Sigmoid colon (tissue), 7 donors: ENCODE measurements at places on chromosomes 2 and 18. TPM values are rescaled to one million over a fixed set of nuclear protein-coding genes. Genes with fewer than 3 reads are reported as not detected.

The TSPYL6 gene
- not detected for polyA plus RNA-seq

DNA sequence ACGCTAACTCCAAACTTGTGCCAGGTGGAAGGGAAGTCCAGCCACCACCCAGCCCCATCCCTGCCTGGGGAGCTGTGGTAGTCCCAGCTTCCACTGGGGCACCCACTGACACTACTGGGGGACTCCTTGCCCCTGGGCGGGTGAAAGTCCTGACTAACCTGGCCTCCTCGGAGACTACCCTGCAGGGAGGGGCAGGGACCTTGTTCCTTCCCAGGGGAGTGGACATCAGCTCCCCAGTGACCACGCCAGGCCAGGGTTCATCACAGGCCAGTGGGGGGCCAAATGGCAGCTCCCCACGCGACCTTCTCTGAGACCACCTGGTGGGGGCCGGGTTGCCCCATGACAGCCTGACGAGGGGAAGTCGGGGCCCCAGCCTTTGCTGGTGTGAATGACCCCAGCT is 420.0 kb upstream of the SALL3 start:
- no peaks in the 10 kb centered on the region for H3K36me3 ChIP-seq
- no peaks in the 10 kb centered on the region for H3K27me3 ChIP-seq
- no peaks in the 10 kb centered on the region for H3K4me1 ChIP-seq
- no peak for DNase-seq

DNA sequence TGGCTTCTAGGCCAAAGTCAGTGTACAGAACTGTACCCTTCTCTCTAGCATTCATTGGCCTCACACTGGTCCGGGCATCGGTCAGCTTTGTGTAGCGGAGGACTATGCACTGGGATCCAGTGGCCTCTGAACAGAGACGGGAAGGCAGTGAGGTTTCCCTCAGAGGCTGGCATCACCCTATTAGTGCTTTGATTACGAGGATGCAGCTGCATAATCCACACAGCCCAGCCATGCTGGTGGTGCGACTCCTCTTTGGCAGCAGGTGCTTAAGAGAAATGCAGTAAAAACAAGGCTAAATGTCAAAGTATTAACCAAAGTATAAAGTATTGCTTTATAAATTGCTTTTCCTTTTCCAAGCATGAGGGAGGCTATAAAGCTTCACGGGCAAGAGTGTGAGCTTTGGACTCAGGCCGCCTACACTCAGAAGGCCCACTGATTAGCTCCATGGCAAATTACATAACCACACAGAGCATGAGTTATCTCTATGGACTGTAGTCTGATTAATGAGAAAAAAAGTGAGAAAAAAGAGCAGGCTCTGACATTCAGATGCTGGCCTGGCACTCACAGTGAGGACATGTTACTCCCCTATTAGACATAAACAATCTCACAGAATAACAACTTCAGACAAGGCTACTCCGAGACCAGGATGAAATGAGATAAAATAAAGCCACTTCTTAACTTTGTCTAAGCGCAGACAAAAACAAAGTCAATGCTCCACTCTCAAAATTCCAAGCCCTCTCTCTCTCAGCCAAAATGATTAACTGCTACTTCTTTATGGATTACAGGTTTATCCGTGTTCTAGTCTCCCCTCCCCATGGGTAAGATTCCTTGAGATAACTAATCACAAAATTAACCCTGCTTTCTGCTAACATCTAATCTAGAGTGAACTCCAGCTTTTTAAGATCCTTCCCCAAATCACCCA is 6.4 kb upstream of the CRYGC start:
- H3K4me3 ChIP-seq = no peak overlapping the region
- DNase-seq = no peak
- no peak overlapping the region for H3K27ac ChIP-seq
- no peaks in the 10 kb centered on the region for H3K27me3 ChIP-seq
- H3K36me3 ChIP-seq = no peaks in the 10 kb centered on the region

DNA sequence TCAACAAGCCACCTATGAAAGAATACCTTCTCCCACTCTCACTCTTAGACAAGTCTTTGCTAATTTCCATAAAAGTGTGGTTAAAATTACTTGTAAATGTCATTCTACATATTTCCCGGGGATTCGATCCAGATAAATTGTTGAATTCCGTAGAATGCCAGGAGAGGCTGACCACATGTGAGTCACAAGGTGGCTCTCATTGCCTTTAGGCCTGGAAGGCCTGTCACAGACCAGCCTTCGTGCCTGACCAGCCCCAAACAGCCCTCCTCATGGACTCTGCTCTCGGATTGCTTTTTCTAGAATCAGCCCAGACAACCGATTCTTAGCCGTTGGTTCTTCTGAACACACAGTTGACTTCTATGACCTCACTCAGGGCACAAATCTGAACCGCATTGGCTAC is 86.0 kb downstream of the RTN4 start:
- no peak overlapping the region for H3K27ac ChIP-seq
- DNase-seq = no peak
- no peaks in the 10 kb centered on the region for H3K36me3 ChIP-seq
- no peaks in the 10 kb centered on the region for H3K27me3 ChIP-seq

The UPP2 gene
- polyA plus RNA-seq = not detected

GRCh38 chr2:105404736-105405135 is 5.9 kb upstream of the FHL2 start:
- H3K27ac ChIP-seq = no peak overlapping the region
- H3K27me3 ChIP-seq = no peaks in the 10 kb centered on the region
- no peak for DNase-seq
- H3K36me3 ChIP-seq = no peaks in the 10 kb centered on the region
- no peak overlapping the region for H3K4me3 ChIP-seq
- H3K4me1 ChIP-seq = peaks cover 11% of the 10 kb centered on the region

GRCh38 chr2:63786471-63786870 is 55.2 kb upstream of the UGP2 start:
- no peak overlapping the region for H3K27ac ChIP-seq
- no peak for DNase-seq
- H3K4me3 ChIP-seq = no peak overlapping the region
- H3K4me1 ChIP-seq = no peaks in the 10 kb centered on the region
- no peaks in the 10 kb centered on the region for H3K36me3 ChIP-seq

DNA sequence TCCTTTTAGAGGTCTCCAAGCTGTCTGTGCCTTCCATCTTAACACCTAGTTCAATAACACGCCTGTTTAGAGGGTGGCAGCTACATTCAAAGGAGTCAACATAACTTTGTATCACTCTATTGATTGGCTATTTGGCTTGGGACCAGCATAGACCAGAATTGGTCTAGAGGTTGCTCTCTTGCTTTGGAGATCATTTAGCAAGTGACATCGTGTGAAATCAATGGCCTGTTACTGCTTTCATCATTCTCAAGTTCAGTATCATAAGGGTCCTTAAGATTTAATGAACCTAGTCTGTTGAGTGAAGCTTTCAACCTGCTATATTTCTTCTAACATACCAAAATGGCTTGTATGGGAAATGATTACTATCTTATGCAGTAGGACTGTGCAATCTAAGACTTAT is 768.2 kb downstream of the NRXN1 start:
- H3K36me3 ChIP-seq = no peaks in the 10 kb centered on the region
- no peaks in the 10 kb centered on the region for H3K27me3 ChIP-seq
- no peaks in the 10 kb centered on the region for H3K4me1 ChIP-seq
- H3K4me3 ChIP-seq = no peak overlapping the region
- DNase-seq = no peak
- H3K27ac ChIP-seq = no peak overlapping the region

The ANO7 gene
- polyA plus RNA-seq = 39.2 TPM

GRCh38 chr2:184677171-184677570 is 78.8 kb downstream of the ZNF804A start:
- no peak overlapping the region for H3K27ac ChIP-seq
- no peaks in the 10 kb centered on the region for H3K4me1 ChIP-seq
- no peak for DNase-seq
- no peaks in the 10 kb centered on the region for H3K27me3 ChIP-seq
- H3K36me3 ChIP-seq = no peaks in the 10 kb centered on the region

DNA sequence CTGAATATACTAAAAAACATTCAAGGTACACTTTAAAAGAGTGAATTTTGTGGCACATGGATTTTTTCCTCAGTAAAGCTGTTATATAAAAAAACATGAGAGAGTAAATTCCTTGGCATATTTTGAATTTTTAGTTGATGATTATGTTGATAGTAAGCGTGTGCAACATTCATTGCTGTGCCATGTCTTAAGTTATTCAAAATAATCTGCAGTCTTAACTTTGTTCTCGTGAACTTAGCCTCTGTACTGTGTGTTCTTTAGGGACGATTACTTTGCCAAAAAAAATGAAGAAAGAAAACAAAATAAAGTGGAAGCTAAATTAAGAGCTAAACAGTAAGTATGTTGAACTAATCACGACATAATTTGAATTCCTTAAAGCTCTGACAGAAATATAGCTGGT is 9.6 kb downstream of the SSB start:
- no peaks in the 10 kb centered on the region for H3K27me3 ChIP-seq
- no peak overlapping the region for H3K4me3 ChIP-seq
- no peak for DNase-seq
- H3K36me3 ChIP-seq = peaks cover 21% of the 10 kb centered on the region
- H3K27ac ChIP-seq = no peak overlapping the region

GRCh38 chr18:50401888-50402287 is 27.0 kb downstream of the SKA1 start:
- no peak for DNase-seq
- no peaks in the 10 kb centered on the region for H3K4me1 ChIP-seq
- no peaks in the 10 kb centered on the region for H3K36me3 ChIP-seq
- no peak overlapping the region for H3K4me3 ChIP-seq

GRCh38 chr2:30448866-30449265 is 1.8 kb downstream of the LCLAT1 start:
- H3K27me3 ChIP-seq = no peaks in the 10 kb centered on the region
- no peaks in the 10 kb centered on the region for H3K36me3 ChIP-seq
- no peak overlapping the region for H3K27ac ChIP-seq
- no peak for DNase-seq

DNA sequence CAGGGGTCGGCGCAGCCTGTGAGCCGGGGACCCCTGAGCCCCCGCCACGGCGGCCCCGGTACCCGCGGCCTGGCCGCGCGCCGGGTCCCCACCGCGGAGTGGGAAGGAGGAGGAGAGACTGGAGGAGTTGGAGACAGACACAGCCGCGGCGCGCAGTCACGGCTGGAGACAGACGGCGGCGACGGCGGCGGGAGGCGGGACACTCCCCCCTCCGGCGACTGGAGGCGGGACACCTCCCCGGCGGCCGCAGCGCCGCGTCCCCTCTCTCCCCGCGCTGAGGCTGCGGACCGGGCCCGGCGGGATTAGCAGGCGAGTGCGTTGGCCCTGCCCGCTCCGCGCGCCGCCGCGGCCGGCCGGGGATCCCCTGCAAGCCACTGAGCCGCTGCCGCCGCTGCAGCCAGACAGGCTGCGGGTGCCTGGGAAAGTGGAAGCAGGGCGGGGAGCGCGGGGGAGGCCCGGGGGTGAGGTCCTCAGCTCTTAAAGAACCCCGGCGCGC is 1.0 kb upstream of the LDLRAD4 start:
- no peaks in the 10 kb centered on the region for H3K27me3 ChIP-seq
- peak overlapping the region; percentile 93 for H3K4me3 ChIP-seq
- H3K4me1 ChIP-seq = no peaks in the 10 kb centered on the region

The COLEC11 gene
- 3.0 TPM for polyA plus RNA-seq

GRCh38 chr18:22544626-22545025 is 126.9 kb upstream of the CTAGE1 start:
- no peak for DNase-seq
- H3K4me3 ChIP-seq = no peak overlapping the region
- H3K4me1 ChIP-seq = peaks cover 7% of the 10 kb centered on the region
- H3K27me3 ChIP-seq = no peaks in the 10 kb centered on the region
- no peaks in the 10 kb centered on the region for H3K36me3 ChIP-seq
- H3K27ac ChIP-seq = peak overlapping the region; percentile 45

DNA sequence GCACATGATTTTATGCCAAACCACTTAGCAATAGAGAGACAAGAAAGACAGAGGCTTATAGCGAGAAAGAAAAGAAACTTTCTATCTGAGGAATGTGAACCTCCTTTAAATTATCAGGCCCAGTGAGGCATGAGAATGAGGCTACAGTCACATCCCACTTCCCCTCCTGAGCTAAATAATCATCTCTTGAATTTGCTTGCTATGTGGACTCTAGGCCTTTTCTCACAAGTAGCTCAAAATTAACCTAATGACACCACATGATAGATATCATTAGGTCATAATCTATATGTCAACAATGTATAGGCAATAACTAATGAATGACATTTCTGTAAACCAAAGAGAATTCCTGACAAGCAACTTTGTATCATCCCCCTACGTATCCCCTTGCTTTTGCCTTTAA is 301.5 kb upstream of the MGAT5 start:
- no peaks in the 10 kb centered on the region for H3K27me3 ChIP-seq
- no peaks in the 10 kb centered on the region for H3K36me3 ChIP-seq
- DNase-seq = no peak

- no peaks in the 10 kb centered on the region for H3K36me3 ChIP-seq
- no peak for DNase-seq
- no peak overlapping the region for H3K27ac ChIP-seq
- H3K4me3 ChIP-seq = no peak overlapping the region
Observed at GRCh38 chr2:154758871-154759270, 60.4 kb downstream of the KCNJ3 start.

- DNase-seq = no peak
- H3K27me3 ChIP-seq = no peaks in the 10 kb centered on the region
- H3K27ac ChIP-seq = no peak overlapping the region
Observed at GRCh38 chr2:163247847-163248220, 409.3 kb upstream of the KCNH7 start.

DNA sequence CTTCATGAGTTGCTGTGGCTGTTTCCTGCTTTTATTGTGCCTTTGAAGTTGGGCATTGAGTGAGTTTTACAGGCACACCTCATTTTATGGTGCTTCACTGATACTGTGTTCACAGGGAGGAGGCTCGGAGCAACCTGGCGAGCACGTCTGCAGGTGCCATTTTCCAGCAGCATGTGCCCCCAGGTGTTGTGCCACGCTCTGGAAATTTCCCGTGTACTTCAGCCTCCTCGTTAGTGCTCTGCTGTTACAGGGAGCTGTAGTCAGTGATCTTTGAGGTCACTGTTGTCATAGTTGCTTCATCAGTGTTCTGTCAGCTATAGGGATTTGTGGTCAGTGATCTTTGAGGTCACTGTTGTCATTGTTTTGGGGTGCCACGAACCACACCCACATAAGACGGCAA is 20.1 kb downstream of the CTDP1 start:
- H3K27me3 ChIP-seq = no peaks in the 10 kb centered on the region
- DNase-seq = peak; percentile 39
- H3K27ac ChIP-seq = no peak overlapping the region
- H3K36me3 ChIP-seq = peaks cover 54% of the 10 kb centered on the region

DNA sequence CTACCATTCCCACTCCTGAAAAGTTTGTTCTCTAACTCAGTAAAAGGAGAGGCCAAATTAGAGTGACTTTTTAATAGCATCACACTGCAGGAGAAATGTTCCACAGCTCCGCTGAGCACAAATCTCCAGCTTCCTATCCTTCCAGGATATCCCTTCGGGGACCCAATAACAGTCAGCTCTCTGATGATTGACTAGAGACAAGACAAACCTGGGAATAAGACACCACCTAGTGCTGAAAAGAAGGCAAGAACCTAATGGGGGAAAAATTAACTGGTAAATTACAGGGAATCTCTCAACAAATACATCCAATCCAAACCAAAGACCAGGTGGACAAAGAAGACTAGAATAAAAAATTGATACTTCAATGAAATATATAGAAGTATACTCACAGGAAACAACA is 977.1 kb upstream of the SOX11 start:
- no peaks in the 10 kb centered on the region for H3K27me3 ChIP-seq
- H3K36me3 ChIP-seq = no peaks in the 10 kb centered on the region
- DNase-seq = no peak
- no peak overlapping the region for H3K4me3 ChIP-seq
- no peak overlapping the region for H3K27ac ChIP-seq

The PSD4 gene
- 51.6 TPM for polyA plus RNA-seq

GRCh38 chr18:46098616-46098933 is 479 bp upstream of the ATP5F1A start:
- peak overlapping the region; percentile 89 for H3K27ac ChIP-seq
- peak overlapping the region; percentile 95 for H3K4me3 ChIP-seq
- no peaks in the 10 kb centered on the region for H3K27me3 ChIP-seq
- DNase-seq = no peak
